Neural crest cell (in vitro differentiated cells): ENCODE measurements at places on chromosomes 2 and 18.

DNA sequence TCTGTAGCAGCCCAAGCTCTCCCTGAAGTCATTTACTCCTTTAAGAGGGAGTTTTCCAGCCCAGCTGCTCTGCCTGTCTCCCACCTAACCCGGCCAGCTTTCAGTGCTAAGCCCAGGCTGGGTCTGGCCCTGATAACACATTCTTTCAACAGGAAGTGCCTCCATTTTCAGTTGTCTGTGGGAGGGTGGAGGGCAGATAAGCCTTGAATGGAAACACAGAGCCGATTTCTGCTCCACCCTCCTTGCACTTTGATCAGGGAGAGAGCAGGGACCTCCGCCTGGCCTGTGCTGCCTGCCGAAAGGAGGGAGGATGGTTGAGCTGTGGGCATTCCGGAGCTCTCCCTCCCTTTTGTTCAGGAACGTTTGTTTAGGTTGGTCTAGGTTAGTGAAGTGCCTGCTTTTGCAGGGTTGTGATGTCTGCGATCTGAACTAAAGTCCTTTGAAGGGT, 24.8 kb downstream of the GATA6 start:
- DNase-seq, result no peak

DNA sequence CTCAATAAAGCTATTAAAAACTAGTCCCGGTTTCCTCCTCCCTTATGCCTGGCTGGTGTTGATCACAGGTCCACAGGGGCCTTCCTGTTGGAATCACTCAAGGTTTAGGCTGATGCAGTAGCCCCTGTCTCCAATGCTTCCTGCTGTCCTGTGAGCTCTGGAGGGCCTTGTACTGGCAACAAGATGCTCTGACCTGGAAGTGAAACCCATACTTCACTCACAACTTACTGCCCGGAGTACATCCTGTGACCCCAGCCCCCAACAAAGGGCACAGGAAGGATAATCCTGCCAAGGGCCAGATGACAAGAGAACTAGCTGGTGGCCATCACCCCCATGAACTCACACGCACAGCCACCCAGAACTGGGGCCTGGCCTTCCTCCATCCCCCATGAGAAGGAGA, 50.3 kb downstream of the ZBTB7C start:
- DNase-seq, result no peak

- no peak for DNase-seq
These were observed 154.7 kb downstream of the HDAC4 start for GRCh38 chr2:239245872-239246721.

DNA sequence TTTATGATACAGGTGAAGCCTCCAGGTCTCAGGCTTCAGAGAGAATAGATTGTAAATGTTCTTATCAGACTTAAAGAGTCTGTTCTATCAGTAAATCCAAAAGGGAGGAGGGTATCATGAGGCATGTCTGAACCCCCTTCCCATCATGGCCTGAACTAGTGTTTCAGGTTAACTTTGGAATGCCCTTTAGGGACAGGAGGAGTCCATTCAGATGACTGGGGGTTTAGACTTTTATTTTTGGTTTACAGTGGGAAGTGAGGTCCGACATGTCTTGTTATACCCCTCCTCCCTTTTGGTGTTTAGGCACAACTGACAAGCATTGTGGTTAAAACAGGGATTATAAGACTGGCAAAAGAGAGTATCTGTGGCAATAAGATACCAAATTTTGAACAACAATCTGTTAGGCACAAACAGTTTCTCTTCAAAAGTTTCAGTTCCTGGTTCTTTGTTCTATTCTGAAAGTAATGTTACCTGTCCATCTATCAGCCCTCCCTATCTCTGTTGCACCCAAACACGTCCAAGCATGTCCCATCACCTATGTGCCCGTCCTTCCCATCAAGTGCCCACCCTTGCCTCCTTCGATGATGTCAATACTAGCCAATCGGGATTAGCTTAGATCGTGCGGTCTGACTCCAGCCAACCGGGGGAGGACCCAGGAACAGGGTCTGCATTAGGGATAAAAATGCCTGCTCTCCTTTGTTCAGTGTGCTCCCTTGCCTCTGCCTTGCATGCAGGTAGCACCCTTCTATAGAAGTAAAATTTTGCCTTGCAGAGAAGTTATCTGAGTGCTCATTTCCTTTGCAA, 16.4 kb downstream of the TCF23 start:
- no peak for DNase-seq

GRCh38 chr2:138123741-138124140, 159.5 kb downstream of the HNMT start:
- no peak for DNase-seq
